Stimulated activated CD4-positive, alpha-beta T cell treated with anti-CD3 and anti-CD28 coated beads, Interleukin-12 subunit alpha, Interleukin-12 subunit beta, amount 100 ng/mL, for 4 hours (primary cell): ENCODE measurements at places on chromosomes 3 and 15.

- DNase-seq: no peak
Measured at GRCh38 chr3:38458796-38459498, 5.3 kb downstream of the ACVR2B start.

DNA sequence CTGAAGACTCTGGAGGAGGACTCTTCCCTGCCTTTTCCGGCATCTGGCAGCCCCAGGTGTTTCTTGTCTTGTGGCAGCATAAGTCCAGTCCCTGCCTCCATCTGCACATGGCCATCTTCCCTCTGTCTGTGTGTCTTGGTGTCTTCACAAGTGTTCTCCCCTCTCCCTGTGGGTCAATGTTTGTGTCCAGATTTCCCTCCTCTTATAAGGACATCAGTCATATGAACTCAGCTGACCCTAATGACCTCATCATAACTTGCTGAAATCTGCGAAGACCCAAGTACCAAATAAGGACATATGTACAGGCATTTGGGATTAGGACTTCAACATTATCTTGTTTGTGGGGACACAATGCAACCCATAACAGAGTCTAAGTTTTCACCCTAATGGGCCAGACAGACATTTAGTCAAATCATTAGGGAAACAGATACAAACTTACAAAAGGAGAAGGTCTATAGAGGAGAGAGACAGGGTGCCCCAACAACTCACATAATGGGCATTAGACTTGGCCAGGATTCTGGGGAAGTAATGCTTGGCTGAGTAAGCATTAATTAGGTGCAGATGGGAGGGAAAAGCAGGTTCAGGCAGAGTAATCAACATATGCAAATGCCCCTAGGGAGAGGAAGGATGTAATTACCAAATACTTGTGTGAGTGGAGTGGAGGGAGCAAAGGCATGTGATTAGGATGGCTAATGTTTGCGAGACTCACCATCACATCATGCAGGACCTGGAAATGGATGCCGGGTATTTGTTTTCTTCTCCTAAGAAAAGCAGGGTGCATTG is 372.8 kb upstream of the TBL1XR1 start:
- DNase-seq: no peak

DNA sequence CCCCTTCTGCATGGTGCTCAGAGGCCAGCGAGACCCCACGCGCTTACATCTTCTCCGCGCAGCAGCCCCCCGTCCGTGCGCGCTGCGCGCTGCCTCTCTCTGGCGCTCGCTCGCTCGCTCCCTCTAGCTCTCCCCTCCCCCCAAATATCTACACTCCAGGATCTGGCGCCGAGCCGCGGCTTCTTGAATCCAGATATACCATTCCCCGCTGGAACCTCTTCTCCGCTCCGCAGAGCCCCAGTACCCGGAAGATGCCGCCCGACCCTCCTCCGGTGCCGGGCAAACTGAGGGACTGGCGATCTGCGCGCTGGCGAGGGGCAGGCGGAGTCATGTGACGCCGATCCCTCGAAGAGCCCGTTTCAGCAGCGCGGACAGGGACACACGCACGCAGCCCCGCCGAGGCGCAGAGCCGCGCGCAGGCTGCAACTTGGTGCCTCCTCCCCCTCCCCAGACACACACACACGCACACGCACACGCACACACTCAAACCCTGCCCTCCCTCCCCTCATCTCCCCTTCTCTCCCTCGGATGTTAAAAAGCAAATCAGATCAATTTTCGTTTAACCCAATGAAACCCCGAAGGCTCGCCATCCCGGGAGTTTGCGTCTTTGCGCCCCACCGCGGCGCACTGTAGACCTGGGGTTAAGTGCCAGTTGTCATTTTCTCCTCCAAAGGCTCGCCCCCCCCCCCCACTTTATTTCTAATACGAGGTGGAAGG is at the start of gene RASGRF1:
Gene RASGRF1, minus strand, starts transcription at position 294 of the 717 bp plus-strand sequence. Its CDS starts 282 bp downstream, at position 12.
- no peak for DNase-seq

DNA sequence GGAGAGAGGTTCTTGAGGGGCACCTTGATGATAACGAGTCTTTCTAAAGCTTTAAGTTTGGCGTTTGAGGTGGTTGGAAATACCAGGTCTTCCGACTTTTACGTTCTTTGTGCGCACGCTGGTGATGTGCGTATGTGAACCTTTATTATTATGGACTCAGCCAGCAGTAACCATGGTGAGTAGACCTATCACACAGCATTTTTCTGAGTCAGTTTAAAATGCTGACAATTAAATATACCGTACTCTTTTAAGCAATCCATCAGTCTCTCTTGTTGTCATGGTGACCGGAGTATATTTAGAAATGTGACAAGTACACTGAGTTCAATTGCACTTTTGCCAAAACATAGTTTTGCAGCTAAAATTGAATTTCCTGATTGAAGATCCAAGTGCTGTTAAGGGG is 172.2 kb downstream of the LPP start:
- DNase-seq: no peak

- DNase-seq: no peak
Measured at GRCh38 chr3:134317106-134317947, 56.9 kb downstream of the AMOTL2 start.

DNA sequence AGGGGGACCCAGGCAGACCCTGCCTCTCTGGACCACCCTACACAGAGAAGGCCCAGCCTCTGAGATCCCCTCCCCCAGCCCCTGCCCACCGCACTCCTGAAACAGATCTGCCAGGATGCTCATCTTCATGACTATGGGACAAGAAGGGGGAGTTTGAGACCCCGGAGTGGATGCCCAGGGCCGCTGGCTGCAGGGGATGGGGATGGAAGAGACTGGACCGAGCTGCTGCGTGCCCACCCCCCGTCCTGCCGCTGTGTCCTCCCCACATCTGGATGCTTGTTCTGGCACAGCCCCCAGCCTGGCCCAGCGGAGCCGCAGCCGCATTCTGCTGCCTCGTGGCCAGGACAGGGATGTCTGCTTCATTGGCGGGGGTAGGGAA is 30.3 kb upstream of the SEMA3F start:
- no peak for DNase-seq

- DNase-seq: peak; percentile 22
Measured at GRCh38 chr3:20043396-20043795, 3.1 kb downstream of the KAT2B start.

DNA sequence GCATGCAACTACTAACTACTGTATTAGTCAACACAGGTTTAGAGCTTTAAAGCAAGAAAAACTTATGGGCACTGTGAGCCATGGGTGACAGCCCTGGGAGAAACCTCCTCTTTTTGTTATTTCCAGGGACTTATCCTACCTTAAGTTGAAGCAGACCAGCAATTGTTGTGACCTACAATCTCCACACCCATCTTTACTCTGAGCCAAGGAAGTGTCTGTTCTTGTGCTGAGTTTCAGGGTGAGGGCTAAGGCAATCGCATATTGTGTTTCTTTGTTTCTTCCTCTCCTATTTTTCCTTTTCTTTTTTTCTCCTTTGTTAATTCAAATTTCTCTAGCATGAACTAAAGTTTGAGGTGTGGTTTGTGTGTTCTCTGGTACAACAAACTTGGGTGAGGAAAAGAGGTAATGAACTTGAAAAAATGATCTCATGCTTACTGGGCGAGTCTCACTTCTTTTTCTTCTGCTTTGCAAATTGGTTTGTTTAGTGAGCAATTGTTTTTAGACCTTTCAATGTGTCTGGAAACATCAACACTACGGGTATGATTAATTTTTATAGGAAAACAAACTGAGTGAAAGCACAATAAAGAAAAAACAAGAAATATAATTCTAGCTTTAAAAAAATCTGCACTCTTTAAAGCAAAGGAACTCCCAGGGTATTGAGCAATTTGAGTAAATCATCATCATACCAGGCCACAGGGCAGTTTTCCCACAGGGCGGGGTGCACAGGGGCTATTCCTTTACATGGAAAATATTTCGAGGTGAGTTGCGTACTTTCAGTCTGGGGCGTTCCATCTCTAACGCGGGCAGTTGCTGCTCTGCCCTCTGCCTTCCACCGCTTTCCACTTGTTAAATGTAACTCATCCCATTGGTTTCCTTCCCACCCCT is 2.7 kb downstream of the UPK1B start:
- no peak for DNase-seq

GRCh38 chr15:35768949-35769348 is 223.0 kb upstream of the DPH6 start:
- DNase-seq: no peak

- no peak for DNase-seq
Measured at GRCh38 chr3:107263269-107264021, 113.8 kb upstream of the CCDC54 start.

- no peak for DNase-seq
Measured at GRCh38 chr3:100600181-100601042, 9.0 kb upstream of the ADGRG7 start.

DNA sequence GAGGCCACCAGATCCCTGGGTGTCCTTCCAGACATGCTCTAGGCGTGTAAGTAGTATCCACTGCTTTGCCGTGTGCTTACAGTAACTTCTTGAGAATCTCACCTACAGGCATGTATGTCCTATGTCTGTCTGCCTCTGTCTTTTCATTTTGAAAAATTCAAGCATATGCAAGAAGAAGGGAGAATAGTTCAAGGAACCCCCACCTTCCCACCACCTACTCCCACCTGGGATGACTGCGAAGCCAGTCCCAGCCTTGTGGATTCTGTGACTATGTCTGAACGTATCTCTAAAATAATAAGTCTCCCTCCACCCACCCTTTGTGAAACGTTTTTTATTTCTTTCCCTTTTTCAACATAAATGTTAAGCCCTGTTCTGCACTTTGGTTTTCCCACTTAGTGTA is 15.0 kb downstream of the CHST13 start:
- DNase-seq: no peak

DNA sequence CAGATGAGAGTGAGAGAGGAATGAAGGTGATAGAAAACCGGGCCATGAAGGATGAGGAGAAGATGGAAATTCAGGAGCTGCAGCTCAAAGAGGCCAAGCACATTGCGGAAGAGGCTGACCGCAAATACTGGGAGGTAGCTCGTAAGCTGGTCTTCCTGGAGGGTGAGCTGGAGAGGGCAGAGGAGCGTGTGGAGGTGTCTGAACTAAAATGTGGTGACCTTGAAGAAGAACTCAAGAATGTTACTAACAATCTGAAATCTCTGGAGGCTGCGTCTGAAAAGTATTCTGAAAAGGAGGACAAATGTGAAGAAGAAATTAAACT is 88.9 kb downstream of the EOMES start:
- no peak for DNase-seq

DNA sequence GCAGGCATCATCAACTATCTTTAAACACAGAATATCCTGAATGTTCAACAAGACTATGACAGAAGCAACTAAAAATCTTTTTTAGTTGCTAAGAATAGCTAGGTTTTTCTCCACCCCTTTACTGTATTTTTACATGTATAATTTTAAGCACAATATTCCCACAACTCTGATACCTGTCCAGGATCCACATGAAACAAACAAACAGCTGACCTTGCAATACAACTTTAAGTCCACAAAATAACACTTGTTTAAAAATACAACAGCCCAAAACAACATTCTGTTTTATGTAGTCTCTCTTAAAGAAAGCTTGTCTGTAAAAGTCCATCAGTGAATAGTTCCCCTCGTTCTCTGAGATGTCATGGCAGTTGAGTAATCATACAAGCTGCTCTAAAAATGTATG is 41.1 kb downstream of the IFT57 start:
- DNase-seq: no peak

- DNase-seq: no peak
Measured at GRCh38 chr15:89352476-89352875, 17.9 kb upstream of the POLG start.
